Activated effector memory CD4-positive, alpha-beta T cell treated with Interleukin-2 at 50 U/mL for 16 hours (primary cell): ENCODE measurements at places on chromosomes 6 and 20.

GRCh38 chr6:38016824-38017223, 197.3 kb downstream of the ZFAND3 start:
- no peak for DNase-seq

DNA sequence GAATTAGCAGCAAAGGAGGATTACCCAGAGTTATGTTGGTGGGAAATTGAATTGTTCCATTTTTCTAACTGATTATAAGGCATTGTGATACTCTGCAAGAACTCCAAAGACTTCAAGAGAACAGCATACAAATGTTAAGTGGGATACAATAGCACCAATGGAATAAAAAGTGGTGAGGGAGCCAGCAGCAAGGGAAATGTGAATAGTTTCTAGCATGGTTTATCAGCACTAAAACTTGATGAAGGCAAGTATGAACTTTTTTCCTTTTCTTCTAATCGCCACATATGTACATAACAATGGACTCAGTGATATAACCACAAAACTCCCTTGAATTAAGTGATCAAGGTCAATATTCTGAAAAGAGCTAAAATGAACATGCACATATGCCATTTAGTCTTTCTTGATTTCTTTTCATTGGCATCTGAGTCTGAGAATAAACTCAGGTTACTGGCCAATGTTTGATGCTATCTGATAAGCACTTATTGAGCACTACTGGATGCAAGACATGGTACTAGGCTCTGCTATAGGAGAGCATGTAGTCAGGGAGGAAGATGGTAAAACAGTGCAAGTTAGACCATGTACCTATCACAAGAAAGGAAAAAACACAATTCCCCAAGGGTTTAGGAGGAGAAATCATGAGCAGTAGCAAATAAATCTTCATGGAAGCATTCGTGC, 36.6 kb upstream of the NOX3 start:
- no peak for DNase-seq

- no peak for DNase-seq
Measured at GRCh38 chr20:9610665-9611064, 96.3 kb downstream of the LAMP5 start.

- no peak for DNase-seq
Measured at GRCh38 chr6:16425881-16426615, 187.7 kb downstream of the GMPR start.

- no peak for DNase-seq
Measured at GRCh38 chr20:36847009-36847709, 28.8 kb upstream of the TLDC2 start.

- no peak for DNase-seq
Measured at GRCh38 chr6:74167511-74167910, 471.5 kb downstream of the CD109 start.

- DNase-seq = no peak
Measured at GRCh38 chr6:153096792-153097191, 34.3 kb downstream of the RGS17 start.
